ENCODE measurements at places on chromosomes 1 and 21.

DNA sequence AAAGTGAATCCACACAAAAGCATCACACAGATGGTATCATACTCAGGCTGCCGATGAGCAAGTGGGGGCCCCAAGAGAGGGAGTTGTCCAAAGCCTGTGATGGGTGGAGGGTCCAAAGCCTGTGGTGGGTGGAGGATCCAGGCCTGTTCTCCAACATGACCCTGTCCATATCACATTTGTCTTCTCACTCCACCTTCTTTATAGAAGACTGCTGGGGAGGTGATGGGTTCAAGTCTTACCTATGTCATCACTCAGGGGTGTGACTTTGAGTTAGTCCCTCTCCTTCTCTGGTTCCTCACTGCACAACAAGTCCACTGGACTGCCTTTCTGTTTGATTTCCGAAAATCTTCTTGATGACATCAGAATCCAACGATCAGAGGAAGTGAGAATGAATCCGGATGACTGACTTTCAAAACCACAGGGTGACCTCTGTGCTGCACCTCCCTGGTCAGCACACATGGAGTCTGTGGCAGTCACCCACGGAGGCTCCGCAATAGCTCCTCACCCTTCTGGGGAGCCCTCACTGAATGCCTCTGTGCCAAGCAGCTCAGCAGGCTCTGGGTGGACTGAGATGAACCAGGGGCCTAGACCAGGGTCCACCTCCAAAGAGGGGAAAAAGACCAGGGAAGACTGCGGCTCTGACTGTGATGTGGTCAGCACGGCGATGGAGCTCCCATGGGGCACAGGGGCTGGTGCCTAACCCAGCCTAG, 166.8 kb downstream of the HIVEP3 start:
- peak; percentile 89 for DNase-seq

DNA sequence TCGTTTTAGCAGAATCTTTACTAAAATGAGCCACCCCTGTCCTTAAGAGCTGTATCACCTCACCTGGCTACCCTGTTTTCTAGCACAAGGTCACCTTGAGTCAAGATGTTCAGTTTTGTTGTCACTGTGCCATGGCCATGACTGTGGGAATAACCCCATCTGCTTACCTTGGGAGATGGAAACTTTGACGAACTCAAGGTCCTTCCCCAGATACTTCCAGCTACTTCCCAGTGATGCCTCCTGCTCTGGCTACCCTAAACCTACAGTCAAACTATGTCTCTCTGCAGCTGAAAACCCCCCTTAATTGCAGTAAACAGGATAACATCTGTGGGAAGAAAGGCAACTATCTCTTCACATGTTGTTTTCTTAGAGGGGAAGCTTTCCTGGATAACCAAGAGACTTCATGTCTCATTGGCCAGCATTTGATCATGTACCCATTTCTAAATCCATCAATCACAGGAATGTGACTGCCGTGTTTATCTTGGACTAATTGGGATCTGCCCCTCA, 89.5 kb upstream of the C1orf21 start:
- no peak for DNase-seq

DNA sequence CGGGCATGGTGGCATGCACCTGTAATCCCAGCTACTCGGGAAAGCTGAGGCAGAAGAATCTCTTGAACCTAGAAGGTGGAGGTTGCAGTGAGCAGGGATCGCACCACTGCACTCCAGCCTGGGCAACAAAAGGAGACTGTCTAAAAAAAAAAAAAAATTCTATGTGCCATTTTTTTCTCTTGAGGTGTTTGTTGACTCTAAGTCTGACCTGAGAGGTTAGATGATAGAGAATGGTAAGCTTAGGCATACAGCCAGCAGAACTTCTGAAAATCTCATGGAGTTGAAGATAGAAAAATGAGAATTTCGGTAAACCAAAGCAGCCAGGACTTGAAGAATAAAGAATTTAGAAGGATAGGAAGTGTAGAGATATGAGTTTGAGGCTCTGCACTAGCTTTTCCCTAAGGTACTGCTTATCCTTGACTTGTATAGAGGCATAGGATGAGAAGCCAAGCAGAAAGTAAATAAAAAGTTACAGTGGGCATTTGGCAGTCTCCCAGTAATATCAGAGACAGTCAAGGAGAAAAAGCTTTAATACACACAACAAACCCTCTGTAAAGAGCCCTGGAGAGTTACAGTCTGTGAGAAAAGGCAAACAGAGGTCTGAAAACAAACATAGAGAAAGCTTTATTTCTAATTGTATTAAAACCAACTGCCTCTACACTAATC, 24.3 kb downstream of the F13B start:
- DNase-seq, result no peak

DNA sequence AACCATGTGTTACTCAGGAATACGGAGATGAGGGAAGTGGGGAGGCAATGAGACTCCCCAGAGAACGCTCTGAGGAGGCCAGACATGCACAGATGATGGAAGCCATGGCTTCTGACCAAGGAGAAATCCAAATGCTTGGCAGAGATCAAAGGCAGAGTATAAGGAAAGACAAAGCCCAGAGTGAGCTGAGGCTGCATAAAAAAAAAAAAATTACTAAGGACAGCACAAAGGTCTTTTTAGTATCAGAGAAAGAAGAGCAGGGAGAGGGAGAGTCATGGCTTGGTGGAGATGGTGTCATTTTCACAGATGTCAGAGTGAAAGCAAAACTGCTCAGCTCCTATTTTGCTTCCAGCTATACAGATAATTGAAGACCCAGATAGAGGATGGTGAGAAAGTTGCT, 8.1 kb upstream of the NCF2 start:
- DNase-seq, result no peak

DNA sequence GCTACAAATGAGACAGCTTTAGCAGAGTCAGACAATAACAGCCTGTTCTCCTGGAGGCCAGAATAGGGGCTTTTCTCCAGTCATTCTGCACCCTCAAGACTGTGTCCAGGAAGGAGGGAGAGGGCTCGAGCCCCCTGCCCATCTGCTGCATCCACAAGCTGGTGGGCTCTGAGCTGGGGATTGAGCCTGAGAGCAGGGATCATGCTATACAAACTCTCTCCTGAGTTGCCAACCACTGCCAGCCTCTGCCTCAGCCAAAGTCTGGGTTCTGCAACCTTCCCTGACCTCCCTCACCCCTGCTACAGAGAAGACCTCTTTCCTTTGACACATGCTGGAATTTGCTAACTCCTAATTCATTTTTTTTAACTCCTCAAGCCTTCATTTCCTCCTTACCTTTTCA, 14.8 kb upstream of the PPM1J start:
- no peak for DNase-seq

DNA sequence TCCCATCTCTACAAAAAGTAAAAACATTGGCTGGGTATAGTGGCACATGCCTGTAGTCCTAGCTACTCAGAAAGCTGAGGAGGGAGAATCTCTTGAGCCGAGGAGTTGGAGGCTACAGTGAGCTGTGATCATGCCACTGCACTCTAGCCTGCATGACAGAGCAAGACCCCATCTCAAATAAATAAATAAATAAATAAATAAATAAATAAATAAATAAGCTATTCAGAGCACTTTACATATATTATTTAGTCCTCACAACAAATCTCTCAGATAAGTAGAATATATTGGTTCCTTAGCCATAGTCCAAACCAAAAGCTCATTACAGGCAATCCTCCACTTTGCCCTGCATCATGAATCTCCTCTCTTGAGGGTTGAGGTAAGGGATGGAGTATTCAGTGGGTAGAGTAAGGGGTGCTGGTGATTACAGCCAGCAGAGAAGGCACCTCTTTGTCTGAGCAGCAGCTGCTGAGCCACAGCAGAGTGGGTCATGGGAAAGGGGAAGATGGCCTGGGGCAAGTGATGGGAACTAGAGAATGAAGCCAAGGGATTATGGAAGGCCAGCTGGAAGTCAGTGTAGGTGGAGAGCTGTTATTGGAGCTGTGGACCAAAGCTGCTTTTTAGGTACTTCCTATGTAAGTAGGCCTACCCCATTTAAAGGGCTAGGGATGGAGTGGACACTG, 115.5 kb upstream of the ZNF644 start:
- DNase-seq, result no peak

- DNase-seq, result no peak
These were observed 586.4 kb upstream of the TMPRSS15 start for GRCh38 chr21:18989953-18990495.

GRCh38 chr1:83919872-83920271, 79.1 kb downstream of the TTLL7 start:
- DNase-seq, result no peak

- DNase-seq, result peak; percentile 6
These were observed 708.4 kb downstream of the KCNT2 start for GRCh38 chr1:195899762-195900352.

GRCh38 chr1:221778535-221779142, 36.8 kb upstream of the DUSP10 start:
- DNase-seq, result no peak

GRCh38 chr1:101938681-101939080, 58.0 kb downstream of the OLFM3 start:
- no peak for DNase-seq

DNA sequence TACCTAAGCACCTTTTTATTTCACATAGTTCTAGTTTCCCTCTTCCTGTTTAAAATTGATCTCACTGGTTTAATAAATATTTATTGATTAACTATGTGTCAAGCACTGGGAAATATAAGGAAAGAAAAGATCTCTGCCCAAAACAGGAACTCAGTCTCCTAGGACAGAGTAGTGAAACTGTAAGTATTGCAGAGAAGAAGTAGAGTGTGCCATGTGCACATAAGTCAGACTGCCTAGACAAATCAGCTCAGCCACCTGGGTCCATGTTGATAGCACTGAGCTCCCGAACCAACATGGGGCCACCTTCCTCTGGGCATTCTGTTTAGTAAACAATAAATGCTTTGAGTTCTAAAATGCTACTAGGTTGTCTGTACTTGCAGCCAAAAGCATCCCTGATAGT, 9.8 kb upstream of the SSX2IP start:
- DNase-seq, result no peak

- DNase-seq, result no peak
These were observed 149.6 kb downstream of the RHOU start for GRCh38 chr1:228884615-228885566.

DNA sequence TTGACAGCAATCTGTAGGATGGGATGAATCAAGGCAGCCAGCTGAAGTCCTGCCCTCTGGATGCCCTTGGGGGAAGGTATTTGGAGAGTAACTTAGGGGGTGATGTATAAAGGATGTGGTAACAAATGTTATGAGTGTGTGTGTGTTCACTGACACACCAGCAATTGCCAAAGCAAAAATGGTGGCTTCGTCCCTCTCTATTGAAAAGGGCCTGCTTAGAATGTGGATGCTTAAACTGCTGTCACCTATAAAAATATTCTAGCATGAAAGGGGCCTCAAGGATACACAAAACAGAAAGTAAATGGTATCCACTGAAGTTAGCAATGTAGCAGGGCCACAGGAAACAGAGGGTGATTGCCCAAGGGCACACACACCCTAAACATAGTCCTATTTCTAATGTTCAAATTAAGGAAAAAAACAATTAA, 15.1 kb upstream of the AIM2 start:
- DNase-seq, result peak; percentile 33

GRCh38 chr1:169590932-169591331, 4.7 kb upstream of the F5 start:
- no peak for DNase-seq

GRCh38 chr1:13674377-13674776, 25.6 kb upstream of the PRDM2 start:
- no peak for DNase-seq

DNA sequence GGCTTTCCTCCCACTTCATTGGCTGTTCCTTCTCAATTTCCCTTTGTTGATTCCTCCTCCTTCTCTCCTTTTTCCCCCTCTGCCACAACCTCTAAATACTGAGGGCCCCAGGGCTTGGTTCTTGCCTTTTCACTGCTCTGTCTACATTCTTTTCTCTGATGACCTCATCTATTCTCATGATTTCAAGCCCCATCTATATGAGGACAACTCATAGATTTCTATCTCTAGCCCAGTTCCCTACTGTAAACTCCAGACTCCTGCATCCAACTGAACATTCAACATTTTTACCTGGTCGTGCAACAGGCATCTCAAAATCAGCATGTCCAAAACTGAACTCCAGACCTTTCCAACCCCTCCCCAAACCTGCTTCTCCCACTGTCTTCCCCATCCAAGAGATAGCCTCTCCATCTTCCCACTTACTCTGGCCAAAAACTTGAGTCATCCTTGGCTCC, 11.5 kb upstream of the SLC9A1 start:
- no peak for DNase-seq

DNA sequence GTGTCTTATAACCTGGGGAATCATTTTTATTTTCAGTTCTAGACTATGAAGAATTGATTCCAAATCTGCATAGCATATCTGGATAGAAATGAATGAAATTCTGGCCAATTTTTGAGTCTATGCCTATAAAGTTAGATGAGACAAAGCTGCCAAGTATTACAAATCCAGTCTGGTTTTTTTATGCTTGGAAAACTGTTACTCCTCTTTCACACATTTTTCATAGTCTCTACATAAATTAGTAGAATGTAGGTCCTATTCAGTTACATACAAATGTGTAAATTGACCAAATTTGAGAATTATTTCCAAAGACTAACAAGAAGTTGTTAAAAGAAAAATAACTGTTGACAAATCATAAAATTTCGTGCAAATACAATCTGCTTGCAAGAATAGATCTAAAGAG, 1505.2 kb downstream of the AMY1C start:
- no peak for DNase-seq

DNA sequence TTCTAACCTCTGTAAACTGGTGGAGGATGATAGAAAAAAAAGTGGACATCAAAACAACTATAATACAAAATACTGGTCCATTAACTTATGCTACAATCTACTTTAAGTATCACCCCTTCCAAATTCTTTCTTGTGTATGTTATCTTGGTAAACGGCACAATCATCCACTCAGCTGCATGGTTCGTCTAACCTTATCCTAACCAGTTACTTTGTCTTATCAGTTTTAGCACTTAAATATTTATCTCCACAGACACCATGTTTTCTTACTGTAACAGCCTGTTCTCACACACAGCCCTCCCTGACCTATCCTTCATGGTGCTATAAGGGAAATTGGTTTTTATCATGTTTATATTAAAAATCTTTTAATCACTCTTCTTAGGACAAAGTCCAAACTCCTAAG, 157.2 kb downstream of the PTGER3 start:
- DNase-seq, result no peak

DNA sequence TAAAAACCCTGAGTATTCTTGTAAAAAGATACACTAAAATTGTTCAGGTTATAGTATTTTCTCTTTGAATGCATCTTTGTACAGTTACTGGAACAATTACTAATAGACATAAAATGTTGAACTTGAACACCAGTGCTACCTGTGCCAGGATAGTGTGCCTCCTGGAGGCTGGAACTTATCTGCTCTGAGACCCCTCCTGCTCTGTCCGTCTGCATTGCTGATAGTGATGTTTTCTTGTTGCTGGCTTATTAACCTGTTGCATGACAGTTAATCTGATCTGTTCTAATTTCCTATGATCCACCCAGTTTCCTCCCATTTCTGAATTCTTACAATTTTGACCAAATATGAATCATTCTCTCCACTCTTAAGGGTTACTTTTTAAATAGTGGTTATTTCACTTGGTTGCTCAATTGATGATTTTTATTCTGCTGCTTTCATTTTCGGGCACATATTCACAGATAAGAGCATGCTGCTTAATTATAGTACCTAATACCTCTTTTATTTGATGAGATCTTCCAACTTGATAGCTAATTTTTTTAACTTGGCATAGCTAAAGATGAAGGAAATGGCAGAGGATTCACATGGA, 101.4 kb downstream of the CC2D1B start:
- DNase-seq, result no peak
